Upper lobe of right lung (tissue), 1 donor: ENCODE measurements at places on chromosomes 7 and 10. TPM values are rescaled to one million over a fixed set of nuclear protein-coding genes. Genes with fewer than 3 reads are reported as not detected.

DNA sequence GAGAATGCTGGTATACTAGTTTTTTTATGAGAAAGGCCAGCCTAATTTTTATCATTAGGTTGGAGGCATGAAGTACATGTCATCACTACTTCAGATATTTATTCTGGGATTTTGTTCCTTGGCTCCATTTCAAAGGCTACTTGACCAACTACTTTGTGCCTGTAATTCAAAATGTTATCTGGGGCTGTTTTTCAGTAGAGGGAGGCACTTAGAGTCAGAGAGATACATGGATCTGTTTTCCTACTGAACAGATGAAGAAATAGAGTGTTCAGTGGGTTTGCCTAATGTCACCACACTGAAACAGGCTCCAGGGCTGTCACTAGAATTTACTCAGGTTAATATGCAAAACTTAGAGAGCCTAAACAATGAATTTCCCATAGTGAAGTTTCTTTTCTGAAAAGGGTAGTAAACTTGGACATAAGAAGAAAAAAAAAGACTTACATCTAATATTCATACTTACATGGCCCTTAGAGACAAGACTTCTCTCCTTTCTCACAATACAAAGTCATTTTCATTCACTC is 127.3 kb upstream of the ITGB1 start:
- H3K4me1 ChIP-seq = no peaks in the 10 kb centered on the region
- H3K4me3 ChIP-seq = no peak overlapping the region
- no peaks in the 10 kb centered on the region for H3K36me3 ChIP-seq
- no peak overlapping the region for H3K27ac ChIP-seq

The ASB10 gene
- total RNA-seq = not detected

The CPXM2 gene
- 9.7 TPM for total RNA-seq

GRCh38 chr7:99737726-99738125 is 2.7 kb upstream of the CYP3A7 start:
- H3K36me3 ChIP-seq = no peaks in the 10 kb centered on the region
- H3K4me3 ChIP-seq = no peak overlapping the region
- no peak for DNase-seq
- no peaks in the 10 kb centered on the region for H3K27me3 ChIP-seq
- no peak overlapping the region for H3K27ac ChIP-seq
- H3K4me1 ChIP-seq = no peaks in the 10 kb centered on the region

DNA sequence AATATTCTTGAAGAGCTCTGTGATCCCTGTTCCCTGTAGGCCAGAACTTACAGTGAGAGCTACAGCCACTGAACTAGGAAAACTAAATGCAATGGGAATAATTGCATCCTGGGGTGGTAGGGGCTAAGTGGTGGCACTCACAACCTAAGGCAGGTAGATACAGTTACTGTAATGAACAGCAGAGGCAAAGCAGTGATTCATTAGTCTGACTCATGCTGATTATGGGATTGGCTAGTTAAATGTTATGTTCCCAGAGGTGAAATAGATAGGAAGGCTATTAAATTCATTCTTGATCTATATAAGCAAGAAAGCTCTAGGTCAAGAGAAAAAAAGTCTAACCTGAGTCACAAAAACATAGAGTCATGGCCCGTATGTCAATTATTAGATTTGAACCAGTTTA is 173.1 kb upstream of the MALRD1 start:
- H3K4me3 ChIP-seq = no peak overlapping the region
- DNase-seq = no peak
- no peaks in the 10 kb centered on the region for H3K27me3 ChIP-seq
- no peaks in the 10 kb centered on the region for H3K4me1 ChIP-seq
- no peaks in the 10 kb centered on the region for H3K36me3 ChIP-seq

The NODAL gene
- not detected for total RNA-seq

The PRR15 gene
- 2.1 TPM for total RNA-seq

The ASZ1 gene
- not detected for total RNA-seq

The STRIP2 gene
- 1.3 TPM for total RNA-seq

GRCh38 chr7:127943541-127944521 is 87.4 kb downstream of the LRRC4 start:
- H3K4me1 ChIP-seq = no peaks in the 10 kb centered on the region
- H3K27me3 ChIP-seq = no peaks in the 10 kb centered on the region
- H3K36me3 ChIP-seq = no peaks in the 10 kb centered on the region
- no peak for DNase-seq
- no peak overlapping the region for H3K4me3 ChIP-seq

- DNase-seq = no peak
- H3K27me3 ChIP-seq = no peaks in the 10 kb centered on the region
- H3K27ac ChIP-seq = no peak overlapping the region
- no peaks in the 10 kb centered on the region for H3K4me1 ChIP-seq
- H3K4me3 ChIP-seq = no peak overlapping the region
- peaks cover 3% of the 10 kb centered on the region for H3K36me3 ChIP-seq
Observed at GRCh38 chr10:29542723-29543122, 92.0 kb downstream of the SVIL start.

The COMTD1 gene
- 21.8 TPM for total RNA-seq

- H3K4me3 ChIP-seq = no peak overlapping the region
- no peaks in the 10 kb centered on the region for H3K4me1 ChIP-seq
- DNase-seq = no peak
- H3K27me3 ChIP-seq = no peaks in the 10 kb centered on the region
- no peak overlapping the region for H3K27ac ChIP-seq
- no peaks in the 10 kb centered on the region for H3K36me3 ChIP-seq
Observed at GRCh38 chr7:95004618-95005247, 97.3 kb downstream of the PPP1R9A start.

GRCh38 chr10:110442746-110443145 is 55.0 kb upstream of the DUSP5 start:
- H3K4me3 ChIP-seq = no peak overlapping the region
- H3K36me3 ChIP-seq = no peaks in the 10 kb centered on the region
- H3K4me1 ChIP-seq = peaks cover 8% of the 10 kb centered on the region
- H3K27ac ChIP-seq = no peak overlapping the region

GRCh38 chr7:96344236-96344635 is 22.3 kb upstream of the SLC25A13 start:
- H3K36me3 ChIP-seq = no peaks in the 10 kb centered on the region
- no peaks in the 10 kb centered on the region for H3K4me1 ChIP-seq

DNA sequence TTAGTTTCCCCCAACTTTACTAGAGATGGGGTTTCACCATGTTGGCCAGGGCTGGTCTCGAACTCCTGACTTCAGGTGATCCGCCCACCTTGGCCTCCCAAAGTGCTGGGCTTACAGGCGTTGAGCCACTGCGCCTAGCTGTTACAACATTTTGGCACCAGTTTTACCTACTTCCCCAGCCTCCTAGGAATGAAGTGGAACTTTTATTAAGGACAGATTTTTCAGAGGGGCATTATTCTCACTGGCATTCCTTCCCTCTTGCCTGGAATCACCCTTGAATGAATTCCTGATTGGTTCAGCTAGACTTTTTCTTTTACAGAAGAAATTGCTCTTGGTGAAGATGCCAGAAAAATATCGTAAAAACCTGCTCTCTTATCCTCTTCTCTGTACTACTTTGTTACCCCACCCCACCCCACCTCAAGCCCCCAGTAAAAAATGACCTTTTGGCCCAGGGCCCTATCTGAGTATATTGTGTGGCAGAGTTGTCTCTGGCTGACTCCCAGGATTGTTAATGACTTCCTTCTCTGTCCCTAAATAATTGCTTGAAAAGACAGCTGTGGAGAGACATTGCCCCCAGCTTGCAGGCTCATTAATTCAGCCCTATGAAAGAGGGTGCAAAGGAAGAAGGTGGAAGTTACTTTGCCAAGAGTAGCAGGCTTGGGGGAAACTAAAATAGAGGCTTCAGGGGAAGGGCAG is 189.6 kb downstream of the AUTS2 start:
- no peaks in the 10 kb centered on the region for H3K27me3 ChIP-seq
- H3K4me3 ChIP-seq = no peak overlapping the region
- no peak overlapping the region for H3K27ac ChIP-seq
- DNase-seq = no peak

- H3K36me3 ChIP-seq = no peaks in the 10 kb centered on the region
- H3K4me3 ChIP-seq = no peak overlapping the region
- peaks cover 17% of the 10 kb centered on the region for H3K4me1 ChIP-seq
- no peaks in the 10 kb centered on the region for H3K27me3 ChIP-seq
- no peak overlapping the region for H3K27ac ChIP-seq
Observed at GRCh38 chr10:71990706-71991269, 26.6 kb downstream of the CHST3 start.

DNA sequence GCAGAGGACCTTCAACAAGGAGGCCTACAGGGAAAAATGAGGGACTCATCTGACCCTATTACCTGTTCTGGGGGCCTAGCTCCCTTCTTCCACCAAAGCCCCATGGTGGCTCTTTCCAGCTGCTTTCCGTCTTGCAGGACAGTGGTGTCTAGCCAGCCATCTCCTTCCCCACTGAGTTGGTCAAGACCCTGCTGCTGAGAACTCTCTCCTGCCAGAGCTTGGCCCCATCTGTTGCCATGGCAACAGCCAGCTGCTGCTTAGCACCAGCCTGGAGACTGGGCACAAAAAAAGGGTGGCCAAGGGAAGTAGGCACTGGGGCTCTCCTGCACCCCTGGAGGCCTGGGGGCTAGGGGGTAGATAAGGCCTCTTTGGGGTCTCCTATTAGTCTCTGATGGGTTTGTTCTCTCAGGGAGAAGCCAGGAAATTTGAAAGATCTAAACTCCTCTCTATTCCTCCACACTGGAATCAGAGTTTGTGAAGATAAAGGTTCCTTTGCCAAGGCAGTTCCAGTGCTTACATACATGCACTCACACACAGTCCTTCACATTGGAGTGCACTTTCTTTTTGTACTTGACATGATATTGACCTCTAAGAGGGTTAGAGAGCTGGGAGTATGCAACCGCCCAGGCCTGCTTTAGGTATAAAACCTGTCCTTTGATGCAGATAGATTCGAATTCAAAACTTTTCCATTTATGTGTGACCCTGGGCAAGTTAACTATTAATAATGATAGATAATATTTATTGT is 15.8 kb downstream of the TSPAN33 start:
- H3K36me3 ChIP-seq = no peaks in the 10 kb centered on the region
- H3K4me3 ChIP-seq = no peak overlapping the region
- no peaks in the 10 kb centered on the region for H3K4me1 ChIP-seq
- H3K27ac ChIP-seq = no peak overlapping the region
- H3K27me3 ChIP-seq = peaks cover 28% of the 10 kb centered on the region

DNA sequence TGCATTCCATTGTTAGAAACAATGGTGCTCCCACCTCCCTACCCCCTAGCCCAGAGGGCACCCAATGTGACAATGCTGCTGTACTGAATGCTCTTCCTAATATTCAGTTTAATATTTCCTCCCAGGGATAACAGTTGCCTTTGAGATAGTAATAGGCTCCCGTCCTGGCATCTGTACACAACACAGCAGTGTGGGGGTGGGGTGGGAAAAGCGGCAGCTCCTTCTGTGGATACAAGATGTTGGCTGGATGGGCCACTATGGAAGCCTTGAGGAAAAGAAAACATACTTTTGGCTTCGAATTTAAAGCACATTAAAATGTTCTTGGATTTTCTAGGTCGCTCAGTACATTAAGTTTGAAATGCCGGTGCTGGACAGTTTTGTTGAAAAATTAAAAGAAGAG is 9.2 kb upstream of the ZNF22 start:
- H3K4me3 ChIP-seq = no peak overlapping the region
- no peak for DNase-seq
- peaks cover 21% of the 10 kb centered on the region for H3K36me3 ChIP-seq
- peak overlapping the region; percentile 6 for H3K27ac ChIP-seq

DNA sequence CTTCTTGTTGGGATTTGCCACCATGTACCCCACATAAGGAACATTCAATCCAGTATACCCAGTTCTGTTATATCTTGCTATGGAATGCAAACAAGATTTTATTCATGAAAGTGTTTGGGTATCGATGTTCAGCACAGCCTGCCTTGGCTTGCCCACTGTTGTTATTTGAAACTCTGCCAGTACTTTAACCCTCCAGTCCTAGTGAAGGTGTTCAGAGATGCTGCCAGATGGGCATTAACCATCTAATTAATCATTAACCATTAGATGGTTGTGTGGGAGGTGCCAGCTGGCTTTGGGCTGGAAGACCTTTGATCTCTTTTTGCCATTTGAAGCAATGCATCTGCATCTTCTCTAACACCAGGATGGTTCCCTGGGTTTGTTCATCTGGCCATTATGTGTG is 363.0 kb downstream of the SH2D4B start:
- no peaks in the 10 kb centered on the region for H3K36me3 ChIP-seq
- no peak for DNase-seq
- H3K27me3 ChIP-seq = no peaks in the 10 kb centered on the region
- no peak overlapping the region for H3K27ac ChIP-seq
- H3K4me3 ChIP-seq = no peak overlapping the region

The PTPRZ1 gene
- 3.6 TPM for total RNA-seq

DNA sequence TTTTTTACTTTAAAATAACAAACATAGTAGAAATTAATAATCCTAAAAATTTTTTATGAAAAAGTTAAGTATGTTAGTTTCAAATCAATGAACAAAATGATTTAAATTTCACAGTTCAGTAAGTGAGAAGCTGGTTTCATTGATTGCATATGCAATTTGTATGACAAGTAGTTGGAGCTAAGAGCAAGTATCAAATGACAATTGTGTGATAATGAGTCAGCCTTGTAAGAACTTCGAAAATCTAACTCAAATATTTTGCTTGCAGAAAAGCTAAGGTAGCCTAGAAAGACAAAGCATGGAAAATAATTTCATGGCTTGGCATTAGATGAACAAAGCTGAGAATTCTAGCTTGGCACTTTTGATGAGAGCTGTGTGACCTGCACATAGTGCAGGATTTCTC is 111.5 kb downstream of the HDAC9 start:
- no peak overlapping the region for H3K4me3 ChIP-seq
- no peak overlapping the region for H3K27ac ChIP-seq
- H3K4me1 ChIP-seq = no peaks in the 10 kb centered on the region
- no peaks in the 10 kb centered on the region for H3K36me3 ChIP-seq
